Colonic mucosa (tissue), 4 donors: ENCODE measurements at places on chromosomes 7 and 10. TPM values are rescaled to one million over a fixed set of nuclear protein-coding genes. Genes with fewer than 3 reads are reported as not detected.
A peak's percentile ranks its signal among the peaks of the same experiment; 100 is the strongest.

- no peak for DNase-seq
Measured at GRCh38 chr10:129580010-129580409, 113.0 kb downstream of the MGMT start.

Gene CTAGE8
- 2.5 TPM for total RNA-seq

DNA sequence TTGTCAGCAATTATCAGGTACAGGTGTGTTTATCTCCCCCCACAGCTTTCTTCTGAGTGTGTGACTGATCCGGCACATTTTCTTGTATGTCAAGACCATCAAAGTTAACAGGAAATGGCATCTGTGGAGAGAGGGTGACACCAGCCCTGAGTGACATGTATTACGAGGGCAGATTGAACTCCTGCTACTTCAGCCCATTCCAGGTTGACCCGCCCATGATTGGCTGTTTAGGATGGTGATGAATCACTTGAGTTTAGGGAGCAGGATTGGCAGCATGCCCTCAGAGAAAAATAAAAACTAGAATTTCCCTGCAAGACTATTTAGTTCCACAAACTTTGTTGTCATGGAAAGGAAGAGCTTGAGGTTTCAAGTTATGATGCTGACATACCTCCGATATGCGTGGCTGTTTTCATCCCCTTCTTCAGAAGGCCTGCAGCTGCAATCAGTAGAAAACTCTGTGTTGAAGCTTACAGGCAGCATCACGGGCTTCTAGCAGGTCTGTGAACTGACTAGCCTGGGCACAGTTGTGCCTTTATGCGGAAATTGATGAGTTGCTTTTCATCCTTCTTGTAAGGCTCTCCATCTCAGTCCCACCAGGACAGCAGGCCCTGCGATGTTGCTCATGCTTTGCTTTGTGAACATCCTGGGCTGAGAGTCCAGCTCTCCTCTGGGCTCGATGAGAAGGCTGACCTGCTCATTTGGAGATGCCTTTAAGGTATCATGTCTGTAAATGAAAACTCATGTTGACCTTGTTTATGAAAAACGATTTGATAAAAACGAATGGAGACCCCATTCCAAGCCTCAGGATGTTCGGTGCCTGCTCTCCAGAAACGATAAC lies 8.0 kb upstream of the CELF2 start:
- DNase-seq, result no peak

GRCh38 chr7:150378115-150378852 lies 846 bp upstream of the ZNF775 start:
- peak; percentile 85 for DNase-seq

- DNase-seq, result no peak
Measured at GRCh38 chr10:35194906-35195305, 68.3 kb downstream of the CREM start.

DNA sequence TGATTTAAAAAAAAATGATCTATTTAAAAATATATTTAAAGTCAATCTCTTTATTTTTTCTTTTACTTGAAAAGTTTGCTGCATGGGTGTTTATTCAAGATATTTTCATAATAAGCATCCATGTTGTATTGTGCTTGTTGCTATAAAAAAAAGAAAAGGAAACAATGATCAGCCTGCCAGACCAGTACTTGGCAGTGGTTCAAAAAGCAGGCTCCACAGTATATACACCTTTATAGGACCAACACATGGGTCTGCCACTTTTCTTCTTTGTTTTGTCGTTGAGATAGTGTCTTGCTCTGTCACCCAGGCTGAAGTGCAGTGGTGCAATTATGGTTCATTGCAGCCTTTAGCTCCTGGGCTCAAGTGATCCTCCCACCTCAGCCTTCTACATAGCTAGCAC lies 228.0 kb downstream of the TWIST1 start:
- no peak for DNase-seq

Gene SKIDA1
- 0.45 TPM for total RNA-seq

GRCh38 chr10:14617852-14618251 lies 156.8 kb downstream of the FAM107B start:
- DNase-seq, result no peak

Gene CCDC3
- 1.4 TPM for total RNA-seq

DNA sequence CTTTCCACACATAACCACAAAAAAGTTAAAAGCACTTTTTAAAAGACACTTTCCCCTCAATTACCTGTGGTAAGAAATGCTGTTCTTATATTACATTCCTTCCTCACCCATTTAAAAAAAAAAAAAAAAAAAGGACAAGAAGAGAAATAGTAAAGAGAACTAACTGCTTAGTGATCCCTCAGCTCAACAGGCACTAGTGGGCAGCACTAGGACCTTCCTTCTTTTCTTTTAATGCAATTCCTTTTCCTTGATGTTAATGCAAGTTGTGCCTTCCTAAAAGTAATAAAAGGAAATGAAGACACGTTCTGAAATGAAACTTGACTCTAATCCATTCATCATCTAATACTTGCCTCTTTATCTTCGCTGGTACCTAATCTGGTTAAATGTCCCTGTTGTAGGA lies 189.7 kb downstream of the TCF7L2 start:
- DNase-seq, result no peak

GRCh38 chr7:66517212-66517909 lies 111.3 kb upstream of the KCTD7 start:
- DNase-seq, result no peak

DNA sequence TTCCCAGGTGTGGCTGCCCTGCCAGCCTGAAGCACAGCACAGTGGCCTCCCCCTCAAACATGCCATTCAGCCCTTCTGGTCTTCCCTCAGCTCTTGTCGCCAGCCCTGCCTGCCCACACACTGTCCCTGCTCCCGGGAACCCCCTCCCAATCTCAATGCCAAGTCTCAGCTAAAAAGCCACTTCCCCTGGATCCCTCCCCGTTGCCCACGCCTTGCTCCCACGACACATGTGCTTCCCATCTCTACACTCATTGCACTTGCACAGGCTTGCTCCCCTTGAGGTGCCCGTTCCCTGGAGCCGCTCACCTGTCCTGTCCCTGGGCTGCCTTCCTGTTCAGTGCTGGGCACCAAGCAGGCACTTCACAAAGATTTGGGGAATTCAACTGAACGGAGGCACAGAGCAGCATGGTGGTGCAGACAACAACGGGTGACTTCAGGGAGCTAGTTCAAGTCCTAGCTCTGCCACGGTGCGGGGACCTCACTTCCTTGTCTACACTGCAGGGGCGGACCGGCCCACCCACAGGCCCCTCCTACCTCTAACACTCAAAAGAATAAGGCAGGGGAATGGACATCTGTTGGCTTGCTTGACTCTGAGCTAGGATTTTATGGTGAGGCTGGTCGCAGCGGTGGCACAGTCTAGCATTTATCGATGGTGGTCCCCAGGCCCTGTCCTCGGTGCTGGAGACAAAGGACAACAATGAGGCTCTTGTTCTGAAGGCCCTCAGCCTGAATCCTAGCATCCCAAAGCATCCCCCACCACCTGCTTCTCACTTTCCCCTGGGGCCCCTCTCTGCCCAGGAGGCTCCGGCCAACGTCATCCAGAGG lies 18.4 kb downstream of the RGS10 start:
- DNase-seq, result no peak

Gene TAS2R4
- total RNA-seq, result 0.66 TPM

Gene GDF2
- not detected for total RNA-seq

- DNase-seq, result no peak
Measured at GRCh38 chr10:44199267-44199666, 185.6 kb downstream of the CXCL12 start.

GRCh38 chr10:15035385-15036301 lies 8.1 kb upstream of the OLAH start:
- DNase-seq, result no peak

Gene VWA2
- 2.4 TPM for total RNA-seq

DNA sequence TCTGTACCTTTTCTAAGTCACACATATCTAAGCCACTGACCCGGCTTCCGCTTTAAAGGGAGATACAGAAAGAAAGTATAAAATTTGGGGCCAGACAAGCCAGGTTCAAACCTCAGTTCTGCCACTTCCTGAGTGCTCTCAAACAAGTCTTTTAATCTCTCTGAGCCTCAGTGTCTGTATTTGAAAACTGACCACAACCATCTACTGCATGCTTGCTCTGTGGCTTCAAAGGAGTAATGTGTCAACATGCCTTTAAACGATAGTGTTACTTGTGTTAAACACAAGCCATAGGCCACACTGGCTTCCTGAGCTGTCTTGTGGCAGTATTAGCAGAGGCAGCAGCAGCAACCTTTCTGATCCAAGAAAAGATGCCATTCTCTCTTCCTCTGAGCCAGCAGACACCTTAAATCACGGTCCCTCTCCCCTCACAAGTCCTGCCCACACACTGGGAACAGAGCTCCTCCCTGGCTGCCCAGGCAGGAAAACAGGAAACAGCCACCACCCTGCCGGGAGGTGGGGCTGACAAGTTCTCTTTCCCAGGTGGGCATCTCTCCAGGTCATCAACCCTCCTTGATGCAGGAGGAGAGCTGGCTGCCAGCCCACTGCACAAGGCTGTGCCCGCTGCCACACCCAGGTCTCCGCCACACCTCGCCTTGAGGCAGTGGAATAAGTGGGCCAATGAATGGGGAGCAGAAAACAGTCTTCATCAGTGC lies 10.7 kb downstream of the HIP1 start:
- peak; percentile 95 for DNase-seq

- DNase-seq, result no peak
Measured at GRCh38 chr7:637826-638225, 88.7 kb upstream of the DNAAF5 start.

DNA sequence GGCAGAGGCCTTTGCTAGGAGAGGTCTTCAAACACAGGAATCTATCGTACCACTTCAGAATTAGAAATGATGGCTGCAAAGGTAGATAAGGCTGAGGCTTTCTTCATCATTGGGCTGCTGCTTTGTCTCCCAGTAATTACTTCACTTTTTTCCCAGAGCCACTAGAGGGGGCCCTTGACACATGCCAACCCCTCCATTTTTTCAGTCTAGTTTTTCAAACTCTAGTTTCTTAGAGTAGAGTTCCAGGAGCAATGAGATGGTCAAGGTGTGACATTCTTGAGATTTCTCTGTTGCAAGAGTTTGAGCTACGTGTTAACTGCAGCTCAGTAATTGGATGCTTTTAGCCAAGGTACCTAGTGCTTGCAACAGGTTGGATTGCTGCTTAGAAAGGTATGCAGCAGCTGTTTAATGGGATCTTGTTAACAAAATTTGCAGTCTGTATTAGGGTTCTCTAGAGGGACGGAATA lies 33.8 kb upstream of the RBM20 start:
- DNase-seq, result peak; percentile 60

DNA sequence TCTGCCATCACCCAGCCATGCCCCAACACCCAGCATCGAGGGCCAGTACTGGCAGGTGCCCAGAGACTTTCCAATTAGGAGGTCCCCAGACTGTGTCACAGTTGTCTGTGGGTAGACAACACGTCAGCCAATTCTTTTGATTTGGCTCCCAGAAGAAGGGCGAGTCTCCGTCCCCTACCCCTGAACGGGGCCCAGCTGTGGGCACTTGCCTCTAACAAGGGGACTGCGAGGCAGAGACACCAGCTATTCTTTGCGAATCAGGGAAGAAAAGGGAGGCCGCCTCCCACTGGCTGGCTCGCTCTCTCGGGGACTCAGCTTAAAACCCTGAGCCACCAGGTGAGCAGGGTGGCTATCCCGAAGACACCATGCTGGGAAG lies 167.3 kb downstream of the USP6NL start:
- DNase-seq, result no peak

GRCh38 chr7:2245883-2246675 lies 4.1 kb downstream of the NUDT1 start:
- no peak for DNase-seq

Gene C10orf105
- total RNA-seq, result 0.07 TPM

Gene TLX1
- 0.21 TPM for total RNA-seq

DNA sequence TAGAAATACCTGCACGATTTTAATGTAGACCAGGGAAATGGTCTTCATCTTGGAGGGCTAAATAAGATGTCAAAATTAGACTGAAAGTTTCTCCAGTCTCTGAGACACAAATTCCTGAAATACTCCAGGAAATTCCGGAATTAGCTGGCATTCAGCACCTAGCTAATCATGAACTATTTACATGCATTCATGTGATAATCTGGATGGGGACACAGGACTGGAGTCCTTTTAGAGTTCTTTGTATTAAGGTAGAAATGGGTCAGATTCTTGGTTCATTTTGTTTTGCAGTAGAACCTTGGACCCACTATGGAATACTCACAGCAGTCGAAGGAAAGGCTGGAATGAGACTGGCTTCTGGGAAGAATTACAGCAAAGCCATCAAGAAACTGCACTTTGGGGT lies 65.3 kb upstream of the MDFIC start:
- DNase-seq, result no peak

Gene WEE2
- total RNA-seq, result not detected

Gene SVOPL
- 0.58 TPM for total RNA-seq

DNA sequence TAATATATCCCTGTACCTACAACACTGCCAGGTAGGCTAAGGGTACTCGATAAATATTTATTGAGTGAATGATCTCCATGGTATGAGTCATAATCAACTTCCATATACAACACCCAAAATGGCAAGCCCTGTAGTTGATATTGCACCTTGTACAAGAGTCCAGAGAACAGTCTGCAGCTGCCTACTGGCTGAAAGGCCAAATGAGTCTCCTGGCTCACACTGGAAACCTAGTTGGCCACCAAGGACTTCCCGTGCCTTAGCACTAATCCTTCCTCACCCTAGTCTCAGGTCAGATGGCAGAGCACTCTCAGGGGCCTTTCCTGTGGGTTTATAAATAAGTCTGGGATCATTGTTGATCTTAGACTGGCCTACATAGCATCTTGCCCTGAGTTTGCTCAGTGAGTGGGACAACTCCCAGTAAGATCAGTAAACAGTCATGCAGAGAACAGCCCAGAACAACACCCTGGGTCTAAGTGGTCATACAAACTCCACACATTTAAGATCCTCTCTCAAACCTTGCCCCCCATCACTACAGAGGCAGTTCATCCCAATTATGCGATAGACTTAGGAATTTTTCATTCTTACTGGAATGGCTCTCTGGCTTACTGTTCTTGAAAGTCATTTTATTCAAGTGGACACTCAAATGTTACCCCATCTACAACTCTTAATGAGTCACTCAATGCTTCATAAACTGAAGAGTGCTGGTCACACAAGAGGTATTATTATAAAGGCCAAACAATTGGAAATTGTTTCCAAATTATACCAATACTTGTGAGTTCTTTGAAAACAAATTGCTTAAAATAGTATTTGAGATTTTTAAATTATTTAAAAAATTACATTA lies 14.7 kb upstream of the SLC16A9 start:
- peak; percentile 68 for DNase-seq

GRCh38 chr10:88198023-88198422 lies 334.6 kb downstream of the PTEN start:
- no peak for DNase-seq

DNA sequence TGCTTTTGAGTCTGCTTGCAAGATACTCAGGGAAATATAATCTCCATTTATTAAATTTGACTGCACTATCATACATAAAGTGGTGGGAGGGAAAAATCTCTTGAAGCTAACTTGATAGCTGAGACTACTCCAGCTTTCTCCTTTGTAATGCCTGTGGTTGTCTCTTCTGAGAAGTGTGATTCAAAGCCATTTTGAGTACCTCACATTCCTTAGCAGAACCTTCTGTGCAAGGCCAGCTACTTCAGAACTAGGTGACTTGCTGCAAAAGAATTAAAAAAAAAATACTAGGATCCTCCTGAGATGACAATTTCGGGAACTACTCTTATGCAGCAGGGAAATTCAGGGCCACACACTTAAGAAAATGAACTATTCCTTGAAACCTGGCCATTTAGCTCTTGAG lies 294.8 kb downstream of the MDFIC start:
- no peak for DNase-seq
